ENCODE measurements at places on chromosomes 13 and 19. TPM values are rescaled to one million over a fixed set of nuclear protein-coding genes. Genes with fewer than 3 reads are reported as not detected.
A peak's percentile ranks its signal among the peaks of the same experiment; 100 is the strongest.

The BRME1 gene
- total RNA-seq: 3.7 TPM

The ASPDH gene
- total RNA-seq: not detected

The NLRP11 gene
- not detected for total RNA-seq

The RNF113B gene
- total RNA-seq: not detected

The TICAM1 gene
- 0.38 TPM for total RNA-seq

The TEX26 gene
- not detected for total RNA-seq

The MBD3L4 gene
- not detected for total RNA-seq

GRCh38 chr13:22848539-22849052 is 332.2 kb upstream of the SGCG start:
- peaks cover 8% of the 10 kb centered on the region for H3K4me1 ChIP-seq
- peak; percentile 91 for DNase-seq
- no peaks in the 10 kb centered on the region for H3K27me3 ChIP-seq
- H3K27ac ChIP-seq: peak overlapping the region; percentile 85
- no peaks in the 10 kb centered on the region for H3K36me3 ChIP-seq

GRCh38 chr19:1606138-1606651 is 933 bp upstream of the UQCR11 start:
- H3K36me3 ChIP-seq: no peaks in the 10 kb centered on the region
- peaks cover 8% of the 10 kb centered on the region for H3K4me1 ChIP-seq
- peak overlapping the region; percentile 85 for H3K4me3 ChIP-seq
- no peaks in the 10 kb centered on the region for H3K27me3 ChIP-seq
- no peak for DNase-seq

- peak overlapping the region; percentile 97 for H3K27ac ChIP-seq
- H3K4me3 ChIP-seq: no peak overlapping the region
- DNase-seq: no peak
- no peaks in the 10 kb centered on the region for H3K27me3 ChIP-seq
- peaks cover 84% of the 10 kb centered on the region for H3K4me1 ChIP-seq
Observed at GRCh38 chr19:10884274-10884673, 12.9 kb downstream of the CARM1 start.

- no peaks in the 10 kb centered on the region for H3K36me3 ChIP-seq
- H3K27me3 ChIP-seq: no peaks in the 10 kb centered on the region
- H3K27ac ChIP-seq: no peak overlapping the region
- DNase-seq: no peak
- no peak overlapping the region for H3K4me3 ChIP-seq
Observed at GRCh38 chr13:22111961-22112360, 441.1 kb downstream of the FGF9 start.

GRCh38 chr13:75620020-75620419 is 16.1 kb upstream of the LMO7 start:
- H3K36me3 ChIP-seq: no peaks in the 10 kb centered on the region
- no peaks in the 10 kb centered on the region for H3K4me1 ChIP-seq
- no peaks in the 10 kb centered on the region for H3K27me3 ChIP-seq
- no peak overlapping the region for H3K27ac ChIP-seq
- DNase-seq: no peak

GRCh38 chr13:44347949-44348348 is 25.7 kb upstream of the SERP2 start:
- H3K27ac ChIP-seq: no peak overlapping the region
- H3K4me3 ChIP-seq: no peak overlapping the region
- peaks cover 5% of the 10 kb centered on the region for H3K4me1 ChIP-seq
- no peaks in the 10 kb centered on the region for H3K27me3 ChIP-seq
- DNase-seq: no peak

- no peak overlapping the region for H3K27ac ChIP-seq
- H3K36me3 ChIP-seq: no peaks in the 10 kb centered on the region
- no peaks in the 10 kb centered on the region for H3K27me3 ChIP-seq
- peaks cover 58% of the 10 kb centered on the region for H3K4me1 ChIP-seq
Observed at GRCh38 chr13:106520251-106521054, 15.0 kb downstream of the EFNB2 start.

- H3K4me3 ChIP-seq: no peak overlapping the region
- no peaks in the 10 kb centered on the region for H3K27me3 ChIP-seq
- H3K27ac ChIP-seq: 0 out of 2 replicates have a peak overlapping the region, but pooled peaks have one; percentile 39
- H3K4me1 ChIP-seq: no peaks in the 10 kb centered on the region
- DNase-seq: no peak
Observed at GRCh38 chr19:47075179-47075810, 26.9 kb upstream of the TMEM160 start.

DNA sequence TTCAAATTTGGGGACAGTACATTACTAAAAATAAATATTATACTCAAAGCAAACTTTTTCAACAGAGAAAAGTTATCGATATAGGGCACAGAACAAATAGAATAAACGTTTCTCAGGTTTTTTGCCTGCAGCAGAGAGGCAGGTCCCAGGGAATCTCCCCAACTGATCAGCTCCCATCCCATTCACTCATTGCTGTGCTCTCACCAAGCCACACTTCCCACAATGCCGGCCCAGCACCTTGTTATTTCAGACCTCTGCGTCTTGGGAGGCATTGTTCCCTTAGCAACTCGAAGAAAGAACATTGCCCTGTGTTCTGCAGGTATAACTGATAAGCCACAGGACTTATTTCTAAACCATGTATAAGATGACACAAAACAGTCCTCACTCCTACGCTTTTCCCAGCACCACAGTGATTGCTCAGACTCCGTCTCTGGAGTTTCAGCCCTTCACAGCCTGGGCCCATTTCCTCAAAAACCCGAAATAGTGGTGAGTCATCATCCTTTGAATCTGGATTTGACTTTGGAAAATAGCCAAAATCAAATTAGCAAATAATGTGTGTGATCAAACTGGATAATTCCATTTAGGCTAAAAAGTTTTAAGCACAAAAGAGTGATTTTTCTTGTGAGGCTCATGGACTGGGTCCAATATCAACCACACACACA is 100.4 kb downstream of the DCLK1 start:
- no peak overlapping the region for H3K27ac ChIP-seq
- DNase-seq: peak; percentile 27
- peaks cover 14% of the 10 kb centered on the region for H3K4me1 ChIP-seq
- H3K27me3 ChIP-seq: no peaks in the 10 kb centered on the region
- H3K36me3 ChIP-seq: no peaks in the 10 kb centered on the region
